Heart right ventricle (tissue), 16 donors: ENCODE measurements at places on chromosomes 1 and 21. TPM values are rescaled to one million over a fixed set of nuclear protein-coding genes. Genes with fewer than 3 reads are reported as not detected.
A peak's percentile ranks its signal among the peaks of the same experiment; 100 is the strongest.

Gene ZNF593OS
- not detected for total RNA-seq

Gene COL6A2
- 117 TPM for total RNA-seq

- no peak for DNase-seq
Observed at GRCh38 chr1:156365754-156366153, 3.3 kb upstream of the RHBG start.

DNA sequence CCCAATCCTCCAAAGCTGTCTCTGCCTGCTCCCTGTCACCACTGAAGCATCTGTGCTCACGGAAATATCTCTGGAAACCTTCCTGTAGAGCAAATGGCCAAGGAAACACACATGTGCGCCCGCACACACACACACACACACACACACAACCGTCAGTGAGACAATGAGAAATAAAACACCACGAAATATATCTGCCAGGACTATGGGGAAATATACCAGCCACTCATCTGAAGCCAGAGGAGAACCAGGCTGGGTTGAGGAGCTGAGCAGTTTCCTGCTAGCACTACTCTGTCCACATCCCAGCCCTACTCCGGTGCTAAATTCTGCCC is 25.1 kb upstream of the PLXNA2 start:
- no peak for DNase-seq

Gene CHD5
- 0.10 TPM for total RNA-seq

DNA sequence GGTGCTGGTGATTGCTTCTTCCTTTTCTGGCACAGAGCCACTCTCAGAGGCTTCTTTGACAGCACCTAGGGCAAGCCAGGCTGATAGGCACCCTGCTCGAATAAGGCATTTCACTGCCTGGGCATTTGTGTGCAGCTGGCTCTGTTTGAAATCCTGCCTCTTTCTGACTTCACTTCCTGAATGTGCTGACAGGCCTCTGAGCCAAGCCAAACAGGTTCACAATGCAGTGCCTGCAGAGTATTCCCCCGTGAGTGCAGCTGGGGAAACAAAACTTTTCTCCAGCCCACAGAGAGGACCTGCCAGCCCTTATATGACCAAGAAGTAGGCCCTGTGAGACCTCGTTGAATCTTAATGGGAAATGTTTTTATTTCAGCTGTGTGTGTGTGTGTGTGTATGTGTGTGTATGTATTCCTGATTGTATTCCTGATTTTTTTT is 10.4 kb downstream of the JUN start:
- DNase-seq: peak; percentile 43

Gene RGS18
- total RNA-seq: 0.34 TPM

Gene VPS45
- total RNA-seq: 44.8 TPM

DNA sequence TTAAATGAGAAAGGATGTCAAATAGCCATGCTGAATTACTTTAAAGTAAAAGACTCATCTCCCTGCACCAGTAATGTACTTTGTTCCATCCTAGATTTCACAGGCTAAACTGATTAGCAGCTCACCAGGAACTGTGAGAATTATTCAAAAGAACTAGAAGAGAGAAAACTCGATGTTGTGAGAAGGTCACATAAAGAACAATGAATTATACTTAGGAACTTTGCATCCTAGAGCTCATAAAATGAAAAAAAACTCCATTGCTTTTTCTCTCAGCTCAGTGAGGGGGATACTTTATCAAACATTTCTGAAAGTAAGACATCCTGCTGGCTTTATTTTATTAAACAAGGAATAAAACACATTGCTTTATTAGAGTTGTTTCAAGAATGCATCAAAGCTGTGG is 278.5 kb downstream of the MRPL39 start:
- DNase-seq: no peak

Gene ATP5PB
- total RNA-seq: 835 TPM

Gene CD84
- 1.9 TPM for total RNA-seq

DNA sequence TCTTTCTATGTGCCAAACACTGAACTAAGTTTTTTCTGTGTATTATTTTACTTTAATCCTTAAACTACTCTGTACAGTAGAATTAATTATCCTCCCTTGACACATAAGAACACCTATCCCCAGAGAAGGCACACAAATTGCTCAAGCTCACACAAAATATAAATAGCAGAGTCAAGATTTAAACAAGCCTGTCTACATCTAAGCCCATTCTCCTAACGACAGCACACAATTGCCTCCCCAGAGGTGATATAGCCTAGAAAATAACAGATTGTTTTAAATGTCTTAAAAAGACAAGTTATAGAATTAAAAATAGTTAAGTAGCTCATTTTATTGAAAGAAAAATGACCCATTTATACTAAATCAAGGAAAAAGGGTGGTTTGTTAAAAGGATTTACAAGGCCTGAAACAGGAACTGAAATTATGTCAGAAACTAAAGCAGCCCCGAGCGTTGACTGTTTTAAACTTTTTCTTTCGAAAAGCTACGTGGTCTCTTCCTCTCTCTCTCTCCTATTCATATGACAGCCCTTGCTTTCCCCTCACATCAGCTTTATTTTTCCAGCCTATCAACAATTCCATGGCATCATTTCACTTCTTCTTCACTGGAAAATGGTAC is 30.5 kb downstream of the TNFSF18 start:
- DNase-seq: no peak

DNA sequence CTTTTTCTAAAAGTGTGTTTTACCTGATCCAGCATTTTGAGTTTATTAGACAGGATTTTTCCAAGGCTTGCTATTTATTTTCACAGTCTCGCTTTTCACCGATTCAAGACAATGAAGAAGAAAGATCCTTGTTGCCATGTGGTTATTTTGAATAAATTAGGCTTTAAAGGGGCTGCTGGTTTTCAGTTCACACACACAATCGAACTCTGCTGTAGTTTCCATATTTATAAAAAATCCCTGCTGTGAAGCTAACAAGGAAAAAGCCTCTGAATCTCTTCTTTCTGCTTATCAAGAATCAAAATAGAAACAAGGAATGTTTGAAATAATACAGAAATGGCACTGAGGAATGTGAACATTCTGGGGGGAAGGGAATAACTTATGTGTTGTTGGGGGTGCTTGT is 102.5 kb upstream of the KAZN start:
- DNase-seq: no peak

GRCh38 chr21:36915014-36915695 is 51.3 kb downstream of the HLCS start:
- no peak for DNase-seq

DNA sequence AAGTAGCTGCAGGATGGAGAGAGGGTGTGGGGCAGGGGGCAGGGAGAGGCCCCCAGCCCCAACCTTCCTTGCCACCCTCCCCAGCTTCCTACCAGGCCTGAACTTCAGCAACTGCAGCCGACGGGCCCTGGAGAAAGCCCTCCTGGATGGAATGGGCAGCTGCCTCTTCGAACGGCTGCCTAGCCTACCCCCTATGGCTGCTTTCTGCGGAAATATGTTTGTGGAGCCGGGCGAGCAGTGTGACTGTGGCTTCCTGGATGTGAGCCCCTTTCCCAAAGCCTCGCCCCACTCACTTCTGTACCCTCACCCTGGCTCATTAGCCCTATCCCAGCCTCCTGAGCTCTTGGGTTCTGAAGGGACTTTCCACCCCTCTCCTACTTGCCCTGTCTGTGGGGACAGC is 6.0 kb downstream of the ADAM15 start:
- no peak for DNase-seq

GRCh38 chr1:167362638-167363037 is 142.0 kb downstream of the POU2F1 start:
- no peak for DNase-seq

DNA sequence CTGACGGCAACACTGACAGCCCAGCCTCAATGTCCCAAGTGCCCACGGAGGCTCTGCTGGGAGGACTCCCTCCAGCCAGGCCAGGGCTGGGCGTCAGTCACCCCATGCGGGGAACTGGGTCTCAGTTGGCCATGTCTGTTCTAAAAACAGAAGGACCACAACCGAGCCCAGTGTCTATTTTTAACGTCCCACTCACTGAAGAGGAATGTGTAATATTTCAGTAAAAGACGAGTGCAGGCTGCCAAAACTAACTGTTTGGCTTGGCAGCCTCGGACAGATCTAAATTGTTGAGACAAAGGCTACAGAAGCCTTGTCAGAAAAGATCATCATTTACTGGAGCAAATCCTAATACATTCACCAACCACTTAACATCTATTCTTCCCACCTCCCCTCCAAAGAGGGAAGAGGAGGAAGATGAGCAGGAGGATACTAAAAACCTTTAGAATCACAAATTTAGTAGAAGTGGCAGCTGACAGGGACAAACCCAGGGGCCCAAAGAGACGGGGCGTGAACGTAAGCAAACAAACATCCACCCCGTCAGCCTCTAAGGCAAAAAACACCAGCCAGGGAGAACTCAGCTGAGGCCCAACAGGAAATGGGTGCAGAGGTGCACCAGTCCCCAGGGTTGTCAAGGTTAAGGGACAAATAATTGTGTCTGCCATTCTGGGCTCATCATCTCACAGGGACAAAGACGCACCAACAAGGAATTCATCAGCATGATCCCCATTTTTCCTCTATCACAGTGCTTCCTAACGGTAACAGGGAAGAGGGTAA is 18.7 kb downstream of the C1orf198 start:
- peak; percentile 88 for DNase-seq

- DNase-seq: no peak
Observed at GRCh38 chr1:6967431-6968111, 182.3 kb downstream of the CAMTA1 start.

Gene ST6GALNAC3
- 10.3 TPM for total RNA-seq

- DNase-seq: no peak
Observed at GRCh38 chr1:208242941-208243526, 1.1 kb downstream of the PLXNA2 start.

DNA sequence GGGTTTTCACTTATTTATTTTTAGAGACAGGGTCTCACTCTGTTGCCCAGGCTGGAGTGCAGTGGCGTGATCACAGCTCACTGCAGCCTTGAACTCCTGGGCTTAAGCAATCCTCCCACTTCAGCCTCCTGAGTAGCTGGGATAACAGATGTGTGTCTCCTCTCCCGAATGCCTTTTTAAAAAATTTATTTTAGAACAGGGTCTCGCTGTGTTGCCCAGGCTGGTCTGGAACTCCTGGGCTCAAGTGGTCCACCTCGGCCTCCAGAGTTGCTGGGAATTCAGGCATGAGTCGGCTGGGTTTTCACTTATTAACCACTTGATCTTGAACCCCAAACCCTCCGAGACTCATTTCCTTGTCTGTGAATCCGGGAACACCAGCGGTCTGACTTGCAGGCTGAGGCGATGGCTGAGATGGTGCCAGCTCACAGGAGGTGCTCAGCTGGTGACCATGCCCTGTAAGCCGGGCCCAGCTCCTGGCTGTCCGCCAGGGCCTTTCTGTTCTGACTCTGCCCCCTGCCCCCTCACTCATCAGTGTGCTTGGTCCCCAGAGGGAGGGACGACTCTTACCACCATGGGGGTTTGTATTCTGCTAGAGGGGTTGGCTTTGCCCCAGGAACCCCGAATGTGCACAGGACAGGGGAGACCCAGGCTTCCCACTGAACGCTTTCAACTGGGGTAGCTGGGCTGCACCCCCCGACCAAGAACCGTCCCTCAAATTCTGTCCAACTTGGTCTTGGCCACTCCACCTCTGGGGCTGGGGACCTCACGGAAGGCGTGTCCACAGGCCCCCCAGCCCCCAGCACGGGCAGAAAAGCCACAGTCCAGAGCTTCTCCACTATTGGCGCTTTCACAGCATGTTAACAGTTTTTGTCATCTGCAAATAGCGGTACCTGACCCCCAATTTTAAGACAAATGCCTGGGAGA is 22.5 kb downstream of the MMEL1 start:
- no peak for DNase-seq

- no peak for DNase-seq
Observed at GRCh38 chr21:31606081-31606874, 53.2 kb upstream of the SOD1 start.

DNA sequence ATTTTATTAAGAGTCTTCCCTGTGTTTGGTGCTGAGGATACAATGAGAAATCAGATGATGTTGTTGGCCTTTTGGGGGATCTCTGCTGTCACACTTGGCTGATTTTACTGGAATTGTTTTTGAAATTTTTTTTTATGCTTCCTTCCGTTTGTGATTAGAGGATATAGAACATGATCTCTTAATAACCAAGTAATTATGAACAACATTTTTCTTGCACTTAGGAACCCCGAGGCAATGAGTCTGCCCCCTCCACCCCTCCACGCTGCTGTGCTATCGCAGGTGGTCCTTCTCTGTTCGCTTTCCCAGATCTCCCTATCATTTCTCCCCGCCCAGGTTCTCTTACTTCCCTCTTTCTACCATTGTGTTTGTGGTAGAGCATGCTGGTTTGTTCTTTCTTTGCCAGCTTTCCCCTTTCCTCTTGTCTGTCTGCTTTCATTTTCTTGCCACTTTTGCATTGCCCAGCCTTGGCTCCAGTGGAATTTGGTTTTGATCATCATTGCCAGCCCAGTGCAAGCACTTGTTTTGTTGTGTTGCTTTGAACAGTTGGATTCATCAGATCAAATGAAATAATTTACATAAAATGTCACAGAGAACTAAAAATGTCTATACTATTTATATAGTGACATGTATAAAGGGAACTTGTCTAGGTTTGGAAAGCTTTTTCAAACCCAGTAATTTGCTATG is 73.1 kb upstream of the SCCPDH start:
- no peak for DNase-seq

GRCh38 chr1:18532390-18533170 is 51.9 kb downstream of the KLHDC7A start:
- DNase-seq: no peak

Gene GPR25
- total RNA-seq: not detected

Gene EIF3I
- 98.1 TPM for total RNA-seq

Gene SLC19A1
- 8.5 TPM for total RNA-seq

GRCh38 chr1:227072991-227073390 is 132.9 kb downstream of the COQ8A start:
- DNase-seq: no peak

- no peak for DNase-seq
Observed at GRCh38 chr21:45512626-45513002, 29.6 kb downstream of the SLC19A1 start.

GRCh38 chr1:110734133-110734680 is 59.5 kb upstream of the KCNA3 start:
- DNase-seq: no peak

DNA sequence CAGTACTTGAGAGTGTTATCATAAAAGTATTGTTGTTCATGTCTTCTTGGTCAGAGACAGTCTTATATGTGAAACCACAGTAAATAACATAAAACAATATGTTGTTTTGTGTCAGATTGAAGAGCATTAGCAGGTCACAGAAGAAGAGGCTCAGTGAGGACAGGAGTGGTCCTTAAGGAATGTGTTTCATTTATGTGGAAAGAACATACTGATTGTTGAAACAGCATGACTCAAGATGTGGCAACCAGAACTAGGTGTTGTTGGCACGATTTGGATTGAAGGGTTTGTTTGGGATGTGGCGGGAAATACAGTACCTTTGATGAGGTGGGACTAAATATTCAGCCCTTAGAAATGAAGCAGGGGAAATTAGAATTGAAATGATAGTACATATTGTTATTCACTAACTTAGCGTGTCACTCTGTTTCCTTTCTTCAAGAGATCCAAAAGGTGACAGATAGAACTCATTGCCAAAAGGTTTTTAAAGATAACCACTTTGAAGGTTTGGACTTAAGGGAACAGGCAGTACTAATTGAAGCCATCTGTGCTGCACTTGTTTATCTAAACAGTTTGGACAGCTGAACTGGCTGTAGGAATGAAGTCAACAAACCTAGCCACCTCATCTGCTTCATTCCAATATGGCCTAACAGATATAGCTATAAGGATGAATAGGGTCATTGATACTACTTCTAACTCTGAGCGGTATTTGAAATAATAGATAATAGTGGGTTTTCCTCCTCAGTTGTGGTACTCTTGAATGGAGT is 14.4 kb downstream of the RALGPS2 start:
- DNase-seq: no peak

Gene BEND5
- total RNA-seq: 4.5 TPM
